ENCODE measurements at places on chromosomes 1 and 21.

- no peak for DNase-seq
These were observed 55.1 kb upstream of the LRRC8D start for GRCh38 chr1:89765774-89766173.

GRCh38 chr1:117930173-117930447 lies 571 bp downstream of the WDR3 start:
- no peak for DNase-seq

DNA sequence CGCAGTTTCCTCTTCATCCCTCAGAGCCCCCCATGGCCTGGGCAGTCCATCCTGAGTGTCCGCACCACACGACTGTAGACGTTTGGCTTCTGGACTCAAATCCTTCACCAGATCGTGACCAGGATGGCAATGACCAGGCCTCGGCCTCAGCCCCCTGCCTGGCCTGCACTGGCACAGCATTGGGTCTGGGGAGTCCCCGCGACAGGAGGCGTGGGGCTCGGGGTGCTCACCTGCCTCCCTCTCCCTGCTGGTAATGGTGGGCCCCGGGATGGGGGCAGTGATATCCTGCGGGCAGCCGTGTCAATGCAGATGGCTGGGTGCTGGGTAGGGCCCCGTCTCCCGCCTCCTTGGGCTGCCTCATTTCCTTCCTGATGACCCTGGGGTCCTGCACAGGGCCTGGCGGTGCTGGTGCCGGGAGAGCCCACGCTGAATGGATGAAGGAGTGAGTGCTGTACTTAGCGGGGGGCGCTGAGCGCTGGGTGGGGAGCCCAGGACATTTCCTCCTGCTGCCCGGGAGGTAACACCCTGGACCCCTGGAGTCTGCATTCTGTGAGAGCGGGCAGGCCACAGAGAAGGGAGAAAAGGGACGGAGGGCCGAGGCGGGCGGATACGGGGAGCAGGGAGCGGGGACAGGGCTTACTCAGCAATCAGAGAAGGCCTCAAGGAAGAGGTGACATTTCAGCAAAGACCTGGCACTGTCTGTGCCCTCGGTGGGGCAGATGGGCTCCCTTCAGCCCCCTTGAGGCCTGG lies 2.1 kb upstream of the TNFRSF14 start:
- DNase-seq: no peak

DNA sequence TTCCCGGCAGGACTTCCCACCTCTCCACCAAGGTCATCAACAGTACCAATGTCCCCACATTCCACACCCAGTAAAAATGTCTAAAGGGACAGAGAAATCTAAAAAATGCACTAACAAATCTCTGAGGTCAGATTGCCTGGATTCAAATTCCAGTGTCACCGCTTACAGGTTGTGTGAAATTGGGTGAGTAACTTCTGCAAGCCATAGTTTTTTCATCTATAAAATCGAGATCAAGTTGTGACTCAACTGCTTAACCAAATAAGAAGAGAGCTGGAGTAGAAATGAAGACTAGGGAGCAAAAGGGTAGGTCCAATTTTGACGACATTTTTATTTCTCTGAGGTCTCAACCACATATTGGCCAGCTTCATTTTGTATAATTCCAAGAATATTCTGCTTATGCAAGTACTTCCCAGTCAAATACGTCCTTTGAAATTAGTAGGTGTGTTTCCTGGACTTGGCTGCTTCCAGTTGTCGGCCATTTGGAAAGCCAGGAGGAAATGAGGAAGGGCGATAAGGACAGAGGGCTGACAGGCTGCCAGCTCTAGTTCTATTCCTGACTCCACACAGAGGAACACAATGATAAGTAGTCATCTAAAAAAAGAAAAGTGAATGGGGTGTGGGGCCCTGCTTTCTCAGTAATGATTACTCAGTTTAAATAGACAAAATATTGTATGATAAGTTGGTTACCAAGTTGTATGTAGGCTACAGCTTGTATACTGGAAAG lies 57.7 kb upstream of the ZC3H11B start:
- DNase-seq: no peak

DNA sequence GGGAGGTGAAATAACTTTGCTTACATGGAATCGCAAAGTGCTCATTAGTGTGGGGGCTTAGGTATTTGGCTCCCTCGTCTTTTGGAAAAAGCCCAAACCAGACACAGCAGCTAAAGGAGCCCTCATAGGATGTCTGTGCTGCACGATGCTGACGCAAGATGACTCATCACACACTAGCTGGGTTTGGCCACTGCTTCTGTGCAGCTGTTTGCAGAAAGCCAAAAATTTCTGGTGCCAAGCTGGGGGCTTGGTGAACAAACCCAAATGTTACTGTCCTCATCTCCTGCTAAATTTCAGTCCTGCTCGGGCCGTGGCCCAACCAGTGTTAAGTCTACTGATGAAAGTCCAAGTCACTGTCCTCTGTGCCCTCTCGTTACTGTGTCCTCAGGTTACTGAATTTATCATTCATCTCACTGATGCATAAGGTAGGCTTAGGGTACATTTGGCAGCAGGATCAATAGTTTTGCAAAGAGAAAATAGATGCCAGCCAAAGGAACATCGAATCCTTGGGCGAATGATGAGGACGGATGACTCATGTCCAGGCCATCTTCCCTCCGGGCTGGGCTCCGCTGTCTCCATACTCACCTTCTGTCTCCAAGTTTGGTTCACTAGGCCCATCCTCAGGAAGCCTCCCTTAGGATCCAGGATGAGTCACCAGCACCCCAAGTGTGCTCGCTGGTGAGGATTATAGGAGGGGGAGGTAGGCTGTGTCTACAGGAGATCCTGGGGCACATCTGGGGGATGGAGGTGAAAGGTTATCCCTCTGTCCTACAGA lies 177.7 kb downstream of the ADSS2 start:
- DNase-seq: peak; percentile 99

DNA sequence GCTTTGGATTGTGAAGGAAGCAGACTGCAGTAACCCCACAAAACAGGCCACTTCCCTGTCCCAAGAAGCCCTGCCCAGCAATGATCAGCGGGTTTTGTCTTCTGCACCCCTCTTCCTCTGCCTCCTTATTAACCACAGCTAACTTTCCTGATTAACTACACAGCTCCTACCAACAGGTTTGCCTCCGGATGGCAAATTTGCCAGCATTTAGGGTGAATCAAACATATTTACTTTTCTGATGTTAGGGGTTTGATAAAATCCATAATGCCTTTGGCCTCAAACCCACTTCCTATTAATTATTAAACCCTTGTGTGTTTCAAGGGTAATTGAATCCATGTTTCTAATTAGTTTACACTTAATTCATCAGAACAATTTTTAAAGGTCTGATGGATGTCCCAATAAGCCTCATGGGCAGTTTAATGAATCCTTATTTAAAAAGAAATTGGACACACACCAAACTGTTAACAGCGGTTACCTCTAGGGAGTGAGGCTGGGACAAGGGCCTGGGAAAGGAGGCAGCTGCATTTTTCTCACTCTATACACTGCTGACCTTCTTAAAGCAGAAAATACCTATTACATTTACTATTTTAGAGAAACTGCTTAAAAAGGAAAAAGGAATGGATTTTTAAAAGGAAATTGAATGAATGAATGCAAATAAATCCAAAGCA lies 91.9 kb downstream of the CSMD2 start:
- no peak for DNase-seq

- peak; percentile 26 for DNase-seq
These were observed 610.6 kb downstream of the KIF26B start for GRCh38 chr1:245765230-245766000.

GRCh38 chr21:26028183-26028582 lies 142.4 kb downstream of the APP start:
- no peak for DNase-seq

GRCh38 chr1:60952612-60953111 lies 129.7 kb upstream of the NFIA start:
- DNase-seq: no peak

DNA sequence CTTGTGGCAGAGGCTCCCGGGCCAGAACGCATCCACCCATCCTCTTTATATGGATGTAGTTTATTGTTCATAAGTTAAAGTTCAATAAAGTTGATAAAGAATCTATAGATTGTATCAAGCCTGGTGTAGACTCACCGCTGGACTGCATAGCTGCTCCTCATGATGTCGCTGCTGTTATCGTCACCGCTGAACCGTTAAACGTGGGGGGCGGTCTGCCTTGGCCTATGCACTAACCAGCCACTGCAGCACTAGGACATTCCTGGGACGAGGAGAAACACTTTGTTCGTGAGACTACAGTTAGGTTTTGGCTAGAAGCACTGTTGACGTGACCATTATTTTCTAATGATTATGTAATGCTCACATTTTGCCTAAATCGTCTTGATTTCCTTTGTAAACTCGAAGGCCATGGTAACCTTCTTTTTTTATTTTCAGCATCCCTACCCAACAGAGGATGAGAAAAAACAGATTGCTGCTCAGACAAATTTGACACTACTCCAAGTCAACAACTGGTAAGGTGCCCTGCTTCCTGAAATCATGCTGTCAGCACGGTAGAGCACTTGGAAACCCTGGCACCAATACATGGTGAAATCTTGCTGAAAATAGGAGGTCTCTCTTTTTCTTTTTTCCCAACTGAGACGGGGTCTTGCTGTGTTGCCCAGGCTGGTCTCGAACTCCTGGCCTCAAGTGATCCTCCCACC lies 50.2 kb downstream of the PKNOX1 start:
- no peak for DNase-seq

GRCh38 chr1:84376000-84376910 lies 22.0 kb upstream of the DNASE2B start:
- no peak for DNase-seq

DNA sequence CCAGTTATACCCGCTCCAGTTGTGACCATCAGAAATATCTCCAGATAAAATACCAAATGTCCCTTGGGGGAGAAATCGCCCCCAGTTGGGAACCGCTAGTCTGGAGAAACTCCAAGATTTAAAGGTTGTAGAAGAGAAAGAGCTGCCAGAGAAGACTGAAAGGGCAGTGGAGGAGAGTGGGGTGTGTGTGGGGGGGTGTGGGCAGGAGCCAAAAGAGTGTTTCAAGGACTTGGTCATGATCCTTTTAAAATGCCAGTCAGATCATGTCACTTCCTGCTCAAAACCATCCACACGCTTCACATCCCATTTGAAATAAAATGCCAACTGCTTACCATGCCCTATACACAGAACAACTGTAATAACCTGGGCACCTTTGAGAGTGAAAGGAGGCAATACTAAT lies 3.4 kb upstream of the HEYL start:
- DNase-seq: no peak

- DNase-seq: no peak
These were observed 26.3 kb upstream of the BCAR3 start for GRCh38 chr1:93707956-93708355.

DNA sequence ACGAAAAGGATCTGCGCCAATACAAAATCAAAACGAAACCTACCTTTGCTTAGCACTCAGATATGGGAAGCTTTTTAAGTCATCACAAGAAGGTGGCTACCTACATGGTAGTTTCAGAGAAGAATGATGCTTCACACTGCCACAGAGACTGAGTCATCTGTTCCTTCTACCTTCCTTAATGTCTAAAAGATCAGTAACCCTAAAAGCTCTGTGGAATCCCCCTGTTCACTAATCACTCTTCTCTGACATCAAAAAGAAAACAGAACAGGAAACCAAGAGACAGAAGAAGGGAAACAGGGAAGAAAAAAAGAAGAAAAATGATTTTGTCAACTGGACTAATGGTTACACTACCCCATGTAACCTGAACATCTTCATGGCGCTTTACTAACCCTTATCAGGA lies 177.2 kb downstream of the SMYD3 start:
- no peak for DNase-seq

- DNase-seq: no peak
These were observed 65.3 kb downstream of the MEGF6 start for GRCh38 chr1:3546048-3546384.

- DNase-seq: no peak
These were observed 445.1 kb downstream of the SIPA1L2 start for GRCh38 chr1:232184561-232185530.

GRCh38 chr1:2046953-2047748 lies 3.1 kb upstream of the PRKCZ start:
- DNase-seq: no peak

DNA sequence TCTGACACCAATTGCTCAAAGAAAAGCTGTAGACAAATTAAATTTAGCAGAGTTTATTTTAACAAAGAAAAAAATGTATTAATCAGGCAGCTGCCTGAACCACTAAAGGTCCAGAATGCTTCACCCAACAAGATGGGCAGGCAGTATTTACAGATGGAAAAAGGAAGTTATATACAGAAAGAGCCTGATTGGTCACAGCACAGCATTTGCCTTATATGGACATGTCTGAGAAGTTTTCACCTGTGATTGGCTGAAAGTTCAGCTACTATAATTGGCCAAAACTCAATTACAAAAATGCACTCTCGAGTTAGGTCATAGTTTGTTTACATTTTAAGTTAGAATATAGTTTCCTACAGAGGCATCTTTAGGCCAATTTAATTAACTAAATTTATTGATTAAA lies 15.1 kb upstream of the FMO1 start:
- DNase-seq: no peak

DNA sequence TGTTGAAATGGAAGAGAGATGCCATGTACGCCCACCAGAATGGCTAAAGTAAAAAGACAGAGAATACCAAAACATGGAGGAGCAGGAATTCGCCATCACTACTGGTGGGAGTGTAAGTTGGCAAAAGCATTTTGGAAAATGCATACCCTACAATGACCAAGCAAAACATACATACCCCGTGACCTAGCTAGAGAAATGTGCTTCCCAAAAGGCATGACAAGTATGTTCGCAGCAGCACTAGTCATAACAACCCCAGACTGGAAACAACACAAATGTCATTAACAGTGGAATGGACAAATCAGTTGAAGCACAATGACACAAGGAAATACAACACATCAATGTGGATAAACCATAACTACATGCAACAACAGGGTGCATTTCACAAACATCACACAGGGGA lies 27.2 kb downstream of the SYT2 start:
- DNase-seq: no peak
